ENCODE measurements at places on chromosomes 3 and 15.

DNA sequence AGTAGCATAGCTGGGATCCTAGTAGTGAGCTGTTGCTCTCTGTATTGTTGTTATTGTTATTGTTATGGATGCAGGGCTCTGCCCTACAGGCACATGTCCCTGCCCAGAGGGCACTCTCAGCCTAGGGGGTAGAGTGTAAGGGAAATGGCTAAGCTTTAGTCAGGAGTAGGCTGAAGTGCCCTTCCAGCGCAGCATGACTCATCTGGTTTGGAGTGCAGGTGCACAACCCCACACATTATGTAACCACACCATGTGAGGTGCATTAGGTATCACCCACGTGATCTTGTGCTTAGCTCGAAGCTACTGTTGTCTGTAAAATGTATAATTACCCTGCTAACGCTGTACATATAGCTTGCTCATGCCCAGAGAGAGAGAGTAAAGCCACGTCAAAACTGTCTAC, 48.3 kb upstream of the TIPARP start:
- DNase-seq, result peak; percentile 61

DNA sequence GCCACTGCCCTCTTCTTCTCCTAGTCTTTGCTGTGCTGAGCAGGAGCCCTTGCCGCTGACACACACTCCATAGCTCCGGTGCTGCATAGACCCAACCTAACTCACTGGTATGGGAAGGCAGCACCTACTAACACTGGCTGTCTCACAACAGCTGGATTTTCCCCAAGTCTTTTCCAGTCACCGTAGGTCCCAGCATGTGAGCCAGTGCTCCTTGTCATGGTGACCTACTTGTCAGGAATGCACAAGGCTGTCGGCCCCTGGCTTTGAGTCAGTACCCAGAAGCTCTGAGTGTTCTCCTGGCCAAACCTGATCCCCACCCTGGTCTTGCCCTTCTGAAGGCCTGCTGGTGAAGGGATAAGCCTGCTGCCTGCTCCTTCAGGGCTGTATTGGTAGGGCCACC, 25.7 kb downstream of the AMOTL2 start:
- DNase-seq, result no peak

DNA sequence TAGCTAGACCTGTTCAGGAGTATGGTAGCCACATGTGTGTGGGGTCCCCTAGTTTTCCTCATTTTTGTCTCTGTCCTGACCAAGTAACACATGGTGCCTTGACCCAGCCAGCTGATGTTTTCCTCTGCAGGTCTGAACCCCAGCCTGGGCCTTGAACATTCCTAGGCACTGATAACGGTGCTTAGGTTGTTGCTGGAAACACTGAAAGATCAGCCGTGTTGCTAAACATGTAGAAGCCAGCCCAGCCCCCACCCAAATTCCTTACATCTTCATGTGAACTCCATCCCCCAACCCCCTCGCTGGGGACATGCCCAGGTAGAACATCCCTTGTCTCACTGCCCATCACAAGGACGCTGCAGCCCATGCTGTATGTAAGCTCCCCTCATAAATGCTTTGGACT, 18.7 kb downstream of the RTP3 start:
- no peak for DNase-seq

GRCh38 chr3:187590861-187591576, 79.2 kb downstream of the SST start:
- DNase-seq, result no peak

- no peak for DNase-seq
These were observed 35.6 kb downstream of the KLHL6 start for GRCh38 chr3:183519891-183520290.

DNA sequence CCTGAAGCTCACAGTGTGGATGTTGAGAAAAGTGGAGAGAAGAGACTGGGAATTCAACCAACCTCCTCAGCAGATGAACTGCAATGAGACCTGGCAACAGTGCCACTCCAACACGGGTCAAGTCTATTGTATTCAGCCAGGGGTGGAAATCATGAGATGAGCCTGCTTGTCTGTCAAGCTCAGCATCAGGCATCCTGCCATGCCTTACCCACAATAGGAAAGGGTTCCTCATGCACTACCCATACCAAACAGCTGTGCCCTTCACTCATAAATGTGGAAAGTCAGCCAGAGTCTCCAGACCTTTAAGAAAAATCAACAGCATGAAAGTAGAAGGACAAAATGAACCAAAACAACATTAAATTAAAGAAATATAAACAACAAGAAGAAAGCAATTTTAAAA, 542.1 kb downstream of the EPHB1 start:
- DNase-seq, result no peak

DNA sequence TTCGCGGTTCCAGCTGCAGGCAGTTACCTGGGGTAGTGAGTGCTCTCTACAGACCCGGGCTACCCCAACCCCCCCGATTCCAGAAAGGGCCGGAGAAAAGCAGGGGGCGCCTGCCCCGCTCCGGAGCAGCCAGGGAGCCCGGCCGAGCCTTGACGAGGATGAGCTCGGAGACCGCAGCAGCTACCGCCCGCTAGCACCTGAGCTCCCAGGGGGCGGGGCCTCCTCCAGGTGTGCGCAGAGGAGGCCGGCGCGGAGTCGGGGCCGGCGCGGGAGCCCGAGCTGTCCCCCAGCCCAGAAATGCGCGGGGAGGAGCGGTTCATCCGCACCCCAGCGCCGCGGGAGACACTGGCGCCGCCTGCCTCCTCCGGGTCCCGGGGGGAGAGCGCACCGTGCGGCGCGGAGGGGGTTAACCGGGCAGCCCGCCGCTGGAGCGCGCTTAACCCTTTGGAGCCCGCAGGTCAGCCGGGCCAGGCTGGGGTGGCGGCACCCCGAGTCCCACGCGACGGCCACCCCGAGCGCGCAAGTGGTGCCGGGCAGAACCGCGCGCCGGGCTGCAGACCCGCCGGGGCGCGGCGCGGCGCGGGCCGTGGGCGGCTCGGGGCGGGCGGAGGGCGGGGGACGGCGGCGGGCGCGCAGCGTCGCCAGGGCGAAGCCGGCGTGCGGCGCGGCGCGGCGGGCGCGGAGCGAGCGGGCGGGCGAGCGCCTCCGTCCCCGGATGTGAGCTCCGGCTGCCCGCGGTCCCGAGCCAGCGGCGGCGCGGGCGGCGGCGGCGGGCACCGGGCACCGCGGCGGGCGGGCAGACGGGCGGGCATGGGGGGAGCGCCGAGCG, at the start of gene CACNA1D:
Gene CACNA1D, plus strand, starts transcription at position 649 of the 829 bp plus-strand sequence. CDS start 556 bp downstream, outside the sequence.
- DNase-seq, result peak; percentile 26

DNA sequence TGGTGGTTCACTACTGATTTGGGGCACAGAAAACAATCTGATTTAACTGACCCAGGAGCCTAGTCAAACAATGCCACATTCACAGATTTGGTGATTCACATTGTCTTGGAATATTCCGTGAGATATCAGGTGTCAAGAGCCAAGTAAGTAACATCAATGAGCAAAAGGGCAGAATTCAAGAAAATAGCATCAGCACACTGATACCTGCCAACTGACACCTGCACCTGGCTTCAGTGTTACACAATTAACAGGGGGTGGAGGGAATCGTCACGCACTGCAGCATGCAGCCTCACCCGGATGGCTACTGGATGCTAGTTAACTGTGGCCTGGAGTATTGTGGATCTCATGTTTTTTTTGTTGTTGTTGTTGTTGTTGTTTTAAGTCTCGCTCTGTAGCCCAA, 17.6 kb downstream of the CCNL1 start:
- no peak for DNase-seq

DNA sequence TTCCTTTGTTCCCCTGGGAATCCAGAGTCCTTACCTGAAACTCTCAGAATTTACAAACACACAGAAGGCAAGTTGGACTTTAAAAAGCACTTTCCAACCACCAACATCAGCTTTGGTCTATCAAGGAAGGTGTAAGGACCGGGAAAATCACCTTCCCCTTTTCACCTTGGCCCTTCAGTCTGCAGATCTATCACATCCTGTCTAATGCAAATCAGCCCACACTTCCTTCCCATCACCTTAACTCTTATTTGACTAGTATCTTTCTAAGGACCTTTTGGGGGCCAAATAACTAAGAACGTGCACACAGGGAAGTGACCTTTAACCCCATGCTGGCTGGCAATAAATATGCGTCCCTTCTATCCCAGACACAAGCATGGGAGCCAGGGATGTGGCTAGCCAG, 320.6 kb downstream of the ARRDC4 start:
- no peak for DNase-seq

DNA sequence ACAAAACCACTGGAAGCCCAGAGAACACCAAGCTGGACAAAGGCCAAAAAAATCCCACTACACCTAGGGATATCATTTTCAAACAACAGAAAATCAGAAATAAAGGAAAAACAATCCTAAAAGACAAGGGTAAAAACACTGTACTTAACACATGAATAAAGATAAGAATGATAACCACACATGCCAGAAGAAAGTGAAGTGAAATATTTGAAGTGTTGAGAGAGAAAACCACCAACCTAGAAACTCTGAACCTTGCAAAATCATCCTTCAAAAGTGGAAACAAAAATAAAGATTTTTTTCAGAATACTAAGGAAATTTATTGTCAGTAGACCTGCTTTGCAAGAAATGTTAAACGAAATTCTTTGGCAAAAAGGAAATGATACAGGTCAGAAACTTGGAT, 45.1 kb downstream of the KPNA1 start:
- DNase-seq, result no peak

DNA sequence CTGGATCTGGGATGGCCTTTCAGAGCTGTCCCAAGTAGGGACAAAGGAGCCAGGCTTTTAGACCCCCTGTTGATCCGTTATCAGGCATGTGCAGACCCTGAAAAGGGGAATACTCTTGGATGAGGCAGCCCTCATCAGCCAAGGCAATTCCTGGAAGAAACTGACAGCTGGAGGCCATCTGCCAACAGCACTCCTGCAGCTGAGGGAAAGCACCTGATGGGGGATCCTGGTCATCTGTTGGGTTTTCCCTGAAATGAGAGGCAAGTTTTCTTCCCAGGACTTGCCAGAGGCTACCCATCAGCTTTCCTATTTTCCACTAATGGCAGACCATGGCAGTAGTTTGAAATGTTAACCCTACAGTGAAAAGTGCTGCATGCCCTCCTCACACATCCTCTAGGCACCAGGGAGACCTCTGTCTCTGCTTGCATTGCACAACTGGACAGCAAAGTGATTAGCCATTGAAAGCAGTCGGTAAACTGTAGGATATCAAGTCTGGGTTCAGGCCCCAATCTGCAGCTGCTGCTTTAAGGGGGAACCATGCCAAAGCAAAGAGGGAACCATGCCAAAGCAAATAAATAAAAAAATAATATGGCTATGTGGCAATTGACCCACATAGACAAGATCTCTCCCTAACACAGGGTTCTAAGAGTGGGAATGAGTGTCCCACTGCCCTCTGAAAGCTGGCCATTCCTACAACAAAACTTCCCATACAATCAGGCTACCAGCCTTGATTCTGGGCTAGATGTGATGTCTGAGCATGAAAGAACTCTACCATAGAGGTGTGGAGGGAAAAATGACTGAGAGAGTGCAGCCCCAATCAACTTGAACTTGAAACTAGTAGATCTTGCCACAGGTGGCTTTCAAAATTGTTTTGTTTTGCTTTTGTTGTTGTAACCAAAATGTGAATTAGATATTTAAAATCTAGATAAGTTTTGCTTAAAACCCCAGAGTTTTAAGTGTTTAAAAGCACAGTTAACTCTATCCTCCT, 232.0 kb upstream of the STT3B start:
- DNase-seq, result no peak

GRCh38 chr3:178370387-178370786, 165.8 kb upstream of the KCNMB2 start:
- DNase-seq, result no peak
